ENCODE measurements at places on chromosomes 1 and 21.

GRCh38 chr1:144551107-144551542, 41.6 kb upstream of the PPIAL4F start:
- no peak for DNase-seq

DNA sequence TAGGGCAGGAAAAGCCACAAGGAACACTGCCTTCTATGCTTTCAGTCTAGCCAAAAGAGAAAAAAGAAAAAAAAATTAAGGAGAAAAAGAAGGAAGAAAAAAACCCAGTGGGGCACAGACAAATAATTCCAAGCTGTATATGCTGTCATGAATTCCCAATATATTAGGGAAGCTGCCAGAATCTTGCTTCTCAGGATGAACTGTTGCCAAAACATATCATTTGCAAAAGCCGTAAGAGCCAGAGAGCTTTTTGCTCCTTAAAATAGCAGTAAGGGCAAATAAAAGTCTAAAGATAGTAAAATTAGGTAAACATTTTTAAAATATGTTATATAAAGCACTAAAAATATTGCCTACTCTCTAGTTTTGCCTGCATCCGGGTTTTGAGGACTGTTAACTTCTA, 52.1 kb downstream of the PGM1 start:
- no peak for DNase-seq

DNA sequence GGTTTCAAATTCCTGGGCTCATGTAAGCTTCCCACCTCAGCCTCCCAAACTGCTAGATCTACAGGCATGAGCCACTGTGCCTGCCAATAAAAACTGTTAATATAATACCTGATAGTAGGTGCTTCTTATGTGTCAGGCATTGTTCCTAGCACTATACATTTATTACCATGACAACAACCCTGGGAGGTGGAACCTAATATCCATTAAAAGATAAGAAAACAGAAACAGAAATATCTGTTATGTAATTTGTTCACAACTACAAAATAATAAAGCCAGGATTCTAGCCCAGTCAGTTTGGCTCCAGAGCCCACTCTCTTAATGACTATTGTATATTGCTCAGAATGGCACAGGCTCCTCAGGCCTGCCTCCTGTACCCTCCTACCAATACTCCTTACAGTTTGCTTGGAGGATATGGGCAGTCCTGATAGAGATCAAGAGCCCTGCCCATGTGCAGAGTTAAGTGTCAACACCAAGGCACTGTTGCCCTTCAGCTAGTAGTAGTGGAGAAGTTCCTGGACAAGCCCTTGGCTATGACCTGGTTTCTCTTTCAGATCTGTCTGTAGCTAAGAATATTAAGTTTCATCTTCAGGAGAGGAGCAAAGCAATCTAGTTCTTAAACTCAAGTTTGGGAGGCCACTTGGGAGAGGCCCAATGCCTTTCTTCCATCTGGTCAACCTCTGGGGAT, 22.4 kb downstream of the RPL5 start:
- no peak for DNase-seq

GRCh38 chr1:65299328-65299727, 10.0 kb upstream of the DNAJC6 start:
- DNase-seq, result no peak

DNA sequence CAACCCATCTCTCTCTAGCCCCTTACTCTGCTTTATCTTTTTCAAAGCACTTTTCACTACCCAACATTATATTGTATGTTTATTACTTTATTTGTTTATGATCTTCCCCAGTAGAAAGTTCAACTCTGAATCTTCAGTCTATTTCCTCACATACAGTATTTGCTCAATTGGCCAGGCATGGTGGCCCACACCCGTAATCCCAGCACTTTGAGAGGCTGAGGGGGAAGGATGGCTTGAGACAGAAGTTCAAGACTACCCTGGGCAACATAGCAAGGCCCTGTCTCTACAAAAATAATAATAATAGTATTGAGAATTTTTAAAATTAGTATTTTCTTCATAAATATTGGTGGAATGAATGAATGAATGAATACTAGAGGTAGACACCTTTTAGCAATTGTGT, 1.2 kb downstream of the STPG1 start:
- no peak for DNase-seq

DNA sequence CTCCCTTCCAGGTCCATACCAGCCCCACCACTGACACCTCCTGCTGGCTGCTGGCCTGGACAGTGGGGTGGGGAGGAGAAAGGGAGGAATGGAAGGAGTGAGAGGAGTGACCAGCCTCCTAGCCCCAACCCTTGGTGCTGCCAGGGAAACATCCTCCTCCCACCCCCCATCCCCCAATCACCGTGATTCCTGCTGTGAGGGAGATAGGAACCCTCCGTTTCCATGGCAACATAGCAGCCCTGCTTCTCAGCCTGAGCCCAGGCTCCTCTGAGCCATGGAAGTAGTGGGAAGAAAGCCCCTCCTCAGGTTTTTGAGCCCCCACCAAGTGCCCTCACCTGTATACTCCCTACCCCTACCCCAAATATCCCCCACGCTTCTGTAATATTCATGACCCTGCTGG, 44.4 kb upstream of the SCMH1 start:
- peak; percentile 87 for DNase-seq

- DNase-seq, result peak; percentile 13
Measured at GRCh38 chr1:246724731-246725095, 504 bp downstream of the SCCPDH start.

GRCh38 chr1:18110968-18111367, 3.4 kb downstream of the IGSF21 start:
- DNase-seq, result no peak

GRCh38 chr1:66445492-66446181, 88.3 kb upstream of the SGIP1 start:
- no peak for DNase-seq

- DNase-seq, result no peak
Measured at GRCh38 chr1:162003061-162003829, 20.4 kb downstream of the OLFML2B start.

GRCh38 chr1:159142726-159143510, 28.5 kb upstream of the CADM3 start:
- DNase-seq, result no peak

DNA sequence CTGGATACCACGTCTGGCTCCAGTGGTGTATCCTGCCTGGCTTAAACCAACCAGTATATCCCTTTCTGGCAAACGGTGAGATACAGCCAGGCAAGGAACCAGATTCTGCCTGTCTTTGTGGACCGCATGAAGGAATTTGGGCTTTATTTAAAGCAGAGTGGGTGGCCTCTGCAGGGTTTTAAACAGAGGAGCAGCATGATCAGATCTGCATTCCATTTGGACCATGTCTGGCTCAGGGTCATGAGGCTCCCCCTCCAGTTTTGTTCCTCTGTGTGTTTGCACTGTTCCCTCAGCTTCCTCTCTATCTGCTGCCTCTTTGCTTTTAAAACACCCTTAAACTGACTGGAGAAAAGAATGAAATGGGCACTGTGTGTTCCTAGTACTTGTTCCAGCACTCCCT, 195.0 kb downstream of the GIPC2 start:
- DNase-seq, result no peak

DNA sequence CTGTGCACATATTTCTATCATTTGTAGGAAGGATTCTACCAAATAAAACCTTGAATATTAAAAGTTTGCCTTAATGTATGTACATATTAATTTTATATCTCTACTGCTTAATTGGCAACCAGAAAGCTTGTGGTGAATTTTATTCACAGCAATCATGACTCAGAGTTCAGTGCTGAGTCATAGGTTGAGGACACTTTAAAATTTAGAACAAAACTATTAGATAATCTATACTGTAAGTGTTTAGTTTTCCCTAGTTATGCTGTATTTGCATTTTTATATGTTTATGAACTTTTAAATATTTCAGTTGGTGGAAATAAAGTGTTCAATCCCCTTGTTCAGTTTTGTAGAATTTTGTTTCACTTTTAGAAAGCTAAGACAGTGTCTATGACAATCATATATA, 841.5 kb downstream of the KCNT2 start:
- DNase-seq, result no peak

GRCh38 chr1:159705251-159705903, 9.0 kb downstream of the CRP start:
- DNase-seq, result no peak

- DNase-seq, result no peak
Measured at GRCh38 chr1:226181996-226182714, 4.4 kb downstream of the ACBD3 start.

DNA sequence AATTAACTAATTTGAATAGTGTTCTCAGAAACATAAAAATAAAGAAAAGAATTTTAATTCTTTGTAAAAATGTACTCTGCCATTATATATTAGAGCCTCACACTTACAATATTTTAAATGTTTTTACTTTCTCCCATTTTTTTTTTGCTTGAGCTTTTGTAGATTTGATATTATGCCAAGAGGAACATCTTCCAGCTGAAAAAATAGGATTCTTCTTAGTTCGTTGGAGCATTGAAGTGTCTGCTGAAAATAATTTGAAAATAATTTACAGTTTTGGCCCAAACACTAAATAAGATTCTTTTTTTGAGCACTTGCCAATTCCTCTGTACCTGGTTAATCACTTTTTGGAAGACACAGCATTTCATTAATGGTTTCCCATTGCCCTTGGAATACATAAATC, 175.0 kb upstream of the COL11A1 start:
- no peak for DNase-seq

- no peak for DNase-seq
Measured at GRCh38 chr1:89975540-89976125, 19.3 kb upstream of the ZNF326 start.

DNA sequence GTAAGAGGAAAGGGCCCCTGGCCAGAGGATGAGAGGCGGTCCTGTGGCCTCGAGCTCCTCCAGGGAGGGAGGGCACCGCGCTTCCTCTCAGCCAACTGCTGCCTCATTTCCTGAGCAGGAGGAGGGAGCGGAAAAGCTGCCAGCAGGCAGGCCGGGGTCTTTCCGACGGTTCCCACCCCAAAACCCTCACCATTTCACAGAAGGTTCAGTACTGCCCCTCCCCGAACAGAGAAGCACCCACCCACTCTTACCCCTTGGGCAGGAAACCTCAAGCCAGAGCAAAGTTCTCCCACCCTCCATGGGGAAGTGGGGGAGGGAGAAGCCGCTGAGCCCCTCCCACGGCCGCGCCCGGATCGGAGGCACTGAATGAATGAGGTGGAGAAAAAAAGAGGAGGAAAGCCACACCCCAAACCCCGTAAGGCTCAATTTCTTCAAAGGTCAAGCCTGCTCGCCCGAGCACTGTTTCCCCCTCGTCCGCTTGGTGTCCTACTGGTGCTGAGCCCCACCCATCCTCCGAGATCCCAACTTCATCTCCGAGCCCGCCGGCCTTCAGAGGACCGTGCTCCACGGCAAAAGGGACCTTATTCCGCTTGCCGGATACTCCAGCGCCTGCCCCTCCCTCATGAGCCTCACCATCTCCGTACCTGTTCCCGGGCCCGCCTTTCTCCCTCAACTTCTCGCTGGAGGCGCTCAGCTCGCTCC, 9.4 kb downstream of the TPM3 start:
- DNase-seq, result peak; percentile 39

- no peak for DNase-seq
Measured at GRCh38 chr1:10401281-10401680, 2.4 kb downstream of the PGD start.

- no peak for DNase-seq
Measured at GRCh38 chr1:156709757-156710489, 4.5 kb upstream of the CRABP2 start.

DNA sequence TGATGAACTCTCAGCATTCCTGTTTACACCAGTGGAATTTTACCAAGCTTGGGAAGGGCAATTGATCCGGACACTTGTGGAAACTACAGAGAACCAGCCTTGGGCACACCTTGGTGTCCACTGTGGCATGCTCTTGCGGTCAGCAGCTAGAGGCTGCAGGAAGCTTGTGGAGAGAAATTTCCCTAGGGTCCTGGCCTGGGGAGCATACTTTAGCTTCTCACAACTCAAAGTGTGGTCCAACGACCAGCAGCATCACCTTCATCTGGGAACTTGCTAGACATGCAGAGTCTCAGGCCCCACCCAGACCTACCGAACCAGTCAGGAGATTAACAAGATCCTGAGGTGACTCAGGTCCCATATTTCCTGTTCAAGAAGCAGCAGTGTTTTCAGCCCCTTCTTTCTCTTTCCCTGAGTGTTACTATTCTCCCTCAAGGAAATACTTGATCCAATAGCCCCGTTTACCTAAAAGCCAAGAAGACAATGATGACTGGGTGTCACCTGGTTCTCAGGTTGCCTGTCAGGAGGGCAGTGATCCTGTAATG, 55.7 kb upstream of the KCNE2 start:
- no peak for DNase-seq

GRCh38 chr21:35239811-35240219, 190.7 kb upstream of the RUNX1 start:
- no peak for DNase-seq

GRCh38 chr1:84407958-84408422, 9.7 kb downstream of the DNASE2B start:
- no peak for DNase-seq

- no peak for DNase-seq
Measured at GRCh38 chr1:38858833-38859560, 575 bp downstream of the RRAGC start.

DNA sequence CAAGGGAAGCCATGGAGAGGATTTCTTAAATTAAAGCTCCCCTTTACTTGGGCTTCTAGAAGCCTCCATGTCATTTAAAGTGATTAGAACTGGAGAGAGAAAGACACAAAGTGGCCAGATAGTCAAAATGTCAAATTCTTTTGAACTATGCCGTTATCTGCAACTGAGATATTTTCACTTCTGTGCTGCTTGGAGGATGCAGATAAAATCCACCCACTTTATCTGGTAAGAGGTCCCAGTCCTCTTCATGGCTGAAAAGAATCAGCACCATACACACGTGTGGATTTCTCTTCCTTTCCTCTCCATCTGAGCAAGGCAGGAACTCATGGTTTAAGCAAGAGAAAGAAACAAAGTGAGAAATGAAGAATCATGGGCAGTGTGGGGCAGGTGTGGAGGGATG, 276.9 kb upstream of the RUNX1 start:
- DNase-seq, result no peak

GRCh38 chr1:2438038-2438437, 25.7 kb upstream of the PEX10 start:
- no peak for DNase-seq

GRCh38 chr1:111736548-111737215, 2.5 kb downstream of the INKA2 start:
- no peak for DNase-seq

DNA sequence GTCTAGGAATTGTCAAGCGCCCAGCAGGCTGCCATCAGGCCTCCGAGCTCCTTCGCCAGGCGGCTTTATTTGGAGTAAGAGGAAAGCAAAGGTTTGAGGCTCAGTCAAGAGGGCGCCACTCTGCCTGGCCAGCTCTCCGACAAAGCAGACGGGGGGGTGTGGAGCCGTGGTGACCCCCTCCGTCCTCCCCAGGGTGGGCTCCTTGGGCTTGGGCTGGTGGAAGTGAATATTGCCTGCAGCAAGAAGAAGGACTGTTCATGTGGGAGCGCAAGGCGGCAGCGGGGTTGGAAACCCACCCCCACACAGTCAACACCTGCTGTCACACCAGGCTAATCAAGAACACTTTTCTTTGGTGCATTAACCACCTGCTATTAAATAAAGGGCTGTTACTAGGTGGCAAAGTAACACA, 14.6 kb downstream of the EPHX1 start:
- DNase-seq, result no peak

- peak; percentile 73 for DNase-seq
Measured at GRCh38 chr1:90973897-90974798, 47.7 kb downstream of the ZNF644 start.

GRCh38 chr1:25520446-25521061, 22.9 kb upstream of the LDLRAP1 start:
- DNase-seq, result no peak

GRCh38 chr1:10541286-10541685, 66.5 kb downstream of the PEX14 start:
- no peak for DNase-seq
